CD4-positive, alpha-beta T cell treated with Interleukin-1 beta for 1 hour (primary cell): ENCODE measurements at places on chromosomes 12 and 14.
A peak's percentile ranks its signal among the peaks of the same experiment; 100 is the strongest.

- DNase-seq, result no peak
Measured at GRCh38 chr12:46264057-46264456, 4.8 kb downstream of the SLC38A1 start.

GRCh38 chr14:23182372-23183157 lies 895 bp downstream of the SLC7A8 start:
- DNase-seq, result peak; percentile 34

GRCh38 chr12:91920276-91920675 lies 225.4 kb downstream of the BTG1 start:
- no peak for DNase-seq

- DNase-seq, result peak; percentile 62
Measured at GRCh38 chr14:61860294-61860918, 98.2 kb downstream of the SNAPC1 start.

DNA sequence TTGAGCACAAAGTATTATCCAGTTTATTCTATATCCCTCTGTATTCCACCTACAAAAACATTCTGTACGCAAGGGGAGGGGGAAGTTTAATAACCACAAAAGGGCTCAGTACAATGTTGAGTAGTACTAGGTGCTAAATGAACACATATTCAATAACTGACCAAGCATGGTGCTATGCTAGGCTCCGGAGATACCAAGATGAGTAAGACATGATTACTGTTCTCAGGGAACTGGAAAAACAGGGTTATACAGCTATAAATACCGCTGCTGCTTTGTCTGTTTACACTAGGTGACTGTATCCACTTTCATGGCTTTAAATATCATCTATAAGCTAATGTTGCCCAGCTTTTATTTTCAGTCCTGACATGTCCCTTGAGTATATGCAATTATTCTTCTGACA lies 135.8 kb downstream of the INSM2 start:
- DNase-seq, result no peak

DNA sequence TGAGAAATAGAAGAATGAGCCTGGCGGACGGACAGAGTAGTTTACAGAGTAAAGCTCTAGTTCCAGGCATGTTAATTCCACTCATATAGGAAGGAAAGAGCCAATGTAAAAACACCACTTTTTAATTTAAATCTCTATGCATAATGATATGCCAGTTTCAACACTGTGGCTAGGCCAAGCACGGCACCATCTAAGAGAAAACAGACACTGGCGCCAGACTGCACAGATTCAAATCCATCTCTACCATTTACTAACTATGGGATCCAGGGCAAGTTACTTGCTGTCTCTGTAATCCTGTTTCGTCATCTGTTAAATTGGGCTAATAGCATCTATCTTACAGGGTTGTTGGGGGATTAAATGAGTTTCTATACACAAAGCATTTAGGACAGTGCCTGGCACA lies 27.5 kb downstream of the RMST start:
- DNase-seq, result no peak

GRCh38 chr12:98594050-98594835 lies 757 bp downstream of the SLC25A3 start:
- peak; percentile 26 for DNase-seq

DNA sequence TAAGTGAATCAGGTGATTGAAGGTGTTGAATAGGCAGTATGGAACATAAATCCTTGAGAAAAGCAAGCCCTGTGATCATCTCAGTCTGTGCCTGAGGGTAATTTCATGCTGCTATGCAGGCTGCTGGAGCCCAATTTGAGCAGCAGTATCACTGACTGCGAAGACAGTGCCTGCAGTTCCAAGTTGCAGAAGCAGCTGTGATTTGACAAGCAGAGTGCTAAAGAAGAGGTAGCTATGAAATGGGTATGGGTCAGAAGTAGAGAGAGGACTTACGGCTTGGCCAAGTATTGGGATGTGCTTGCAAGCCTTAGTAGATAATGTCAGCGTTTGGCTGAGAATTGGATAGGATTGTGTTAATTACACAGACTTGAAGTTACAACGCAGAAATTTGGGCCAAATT lies 22.5 kb downstream of the PIK3C2G start:
- DNase-seq, result no peak

DNA sequence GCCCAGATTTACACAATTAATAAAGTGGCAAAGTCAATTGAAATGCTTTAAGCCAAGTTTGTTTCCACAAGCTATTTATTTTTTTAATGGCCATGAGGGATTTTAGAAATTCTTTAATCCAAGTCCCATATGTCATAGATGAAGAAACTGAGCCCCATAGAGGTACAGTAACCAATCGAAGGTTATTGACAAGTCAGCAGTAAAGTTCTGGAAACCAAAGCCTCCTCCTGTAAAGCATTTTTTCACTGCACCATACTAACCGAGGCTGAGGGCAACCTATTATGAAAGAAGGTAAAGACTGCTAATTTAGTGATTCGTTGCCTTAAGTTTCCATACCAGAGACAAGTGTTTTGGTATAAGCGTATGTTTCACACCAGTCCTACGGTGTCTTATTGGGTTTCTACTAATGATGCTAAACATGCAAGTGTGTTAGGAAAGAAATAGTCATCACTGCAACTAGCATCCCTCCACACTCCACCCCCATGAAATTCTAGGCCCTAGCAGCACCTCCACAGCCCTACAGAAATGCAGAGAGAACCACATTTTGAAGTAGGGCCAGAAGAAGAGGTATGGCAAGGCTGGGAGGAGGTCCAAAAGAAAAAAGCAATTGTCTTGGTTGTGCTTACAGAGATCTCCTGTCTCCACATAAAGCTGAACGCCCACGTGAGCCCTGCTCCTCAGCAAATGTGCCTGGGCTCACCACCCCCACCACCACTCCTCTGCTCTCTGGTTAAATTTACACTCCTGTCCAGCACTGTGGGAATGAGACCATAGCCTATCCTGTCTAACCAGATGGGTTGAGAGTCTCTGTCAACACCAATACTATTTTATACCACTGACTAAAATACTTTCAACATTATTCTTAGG lies 271.1 kb upstream of the G2E3 start:
- DNase-seq, result no peak

GRCh38 chr14:56580221-56580711 lies 668 bp downstream of the TMEM260 start:
- no peak for DNase-seq

- DNase-seq, result no peak
Measured at GRCh38 chr12:94458877-94459727, 565 bp downstream of the CEP83 start.

- no peak for DNase-seq
Measured at GRCh38 chr12:78085542-78086182, 255.0 kb downstream of the NAV3 start.
